Heart right ventricle (tissue), 16 donors: ENCODE measurements at places on chromosomes 5 and 9. TPM values are rescaled to one million over a fixed set of nuclear protein-coding genes. Genes with fewer than 3 reads are reported as not detected.

Gene IL13
- polyA plus RNA-seq, result 0.01 TPM

Gene FOXD4L5
- polyA plus RNA-seq, result not detected

Gene PCDHAC2
- polyA plus RNA-seq, result not detected

Gene XPA
- polyA plus RNA-seq, result 5.7 TPM

Gene HACD4
- polyA plus RNA-seq, result 0.29 TPM

Gene SLF1
- 3.8 TPM for polyA plus RNA-seq

Gene NDFIP1
- 52.8 TPM for polyA plus RNA-seq

Gene ADGRD2
- polyA plus RNA-seq, result not detected
